ENCODE measurements at places on chromosomes 5 and 9.

GRCh38 chr5:62287237-62287636 is 18.8 kb upstream of the KIF2A start:
- DNase-seq, result no peak

DNA sequence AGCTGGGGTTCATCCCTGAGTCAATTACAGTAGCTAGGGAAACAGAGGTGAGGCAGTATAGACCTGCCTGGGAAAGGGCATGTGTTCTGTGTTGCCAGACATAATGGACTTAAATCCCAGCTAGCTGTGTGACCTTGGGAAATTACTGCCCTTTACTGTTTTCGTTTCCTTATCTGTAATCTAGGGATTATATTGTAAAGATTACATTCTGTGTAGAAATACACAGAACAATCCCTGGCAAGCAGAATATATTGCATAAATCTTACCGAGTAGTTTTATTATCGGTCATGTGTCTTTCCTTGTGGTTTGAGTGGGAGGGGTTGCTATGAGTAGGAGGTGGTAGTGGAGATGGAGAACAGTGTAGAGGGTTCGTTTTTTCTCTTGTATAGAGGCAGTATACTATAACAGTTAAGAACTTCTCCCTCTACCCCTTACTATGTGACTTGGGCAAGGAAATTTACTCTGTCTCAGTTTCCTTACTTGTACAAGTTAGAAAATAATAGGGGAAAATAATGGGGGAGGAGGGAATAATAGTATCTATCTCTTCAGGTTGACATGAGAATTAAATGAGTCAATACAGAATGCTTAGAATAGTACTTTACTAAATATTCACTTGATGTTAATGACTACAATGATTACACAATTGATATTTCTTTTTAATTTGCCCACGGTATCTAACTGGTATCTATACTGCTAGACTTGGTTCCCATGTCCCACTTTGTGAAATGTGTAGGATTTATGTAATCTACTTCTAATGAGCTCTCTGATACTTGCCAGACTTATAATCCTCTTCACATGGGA is 7.1 kb upstream of the DMXL1 start:
- DNase-seq, result no peak

- no peak for DNase-seq
Measured at GRCh38 chr5:87825583-87825982, 412.9 kb upstream of the CCNH start.

DNA sequence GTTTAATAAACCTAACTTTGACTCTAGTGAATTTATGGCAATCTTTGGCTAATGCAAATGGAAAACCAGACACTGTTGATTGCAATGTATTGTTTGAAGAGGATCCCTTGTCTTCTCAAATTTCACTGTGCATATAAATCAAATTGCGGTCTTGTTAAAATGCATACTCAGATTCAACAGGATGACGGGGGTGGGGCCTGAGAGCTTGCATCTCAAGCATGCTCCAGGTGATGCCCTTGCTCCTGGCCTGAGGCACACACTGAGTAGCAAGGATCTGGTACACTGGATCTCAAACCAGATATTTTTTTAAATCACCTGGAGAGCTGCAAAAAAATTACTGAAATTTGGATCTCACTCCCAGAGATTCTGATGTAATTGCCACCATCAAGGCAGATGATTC is 463.7 kb downstream of the DNAH5 start:
- DNase-seq, result no peak

DNA sequence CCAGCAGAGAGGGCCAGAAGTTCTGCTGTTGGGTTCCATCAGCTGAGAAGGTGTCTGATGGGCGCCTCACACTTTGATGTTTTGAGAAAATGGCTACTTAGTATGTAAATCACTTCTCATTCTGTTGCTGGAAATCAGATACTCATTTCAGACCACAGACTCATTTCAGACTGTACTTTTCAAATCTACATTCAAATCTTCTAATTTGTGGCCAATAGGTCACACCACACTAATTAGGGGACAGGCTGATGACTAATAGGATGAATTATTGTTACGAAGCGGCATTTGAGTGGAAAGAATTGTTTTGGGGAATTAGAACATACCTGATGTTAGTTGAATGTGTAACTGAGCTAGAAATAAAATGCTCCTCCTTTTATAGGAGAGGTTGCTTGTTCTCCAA is 13.2 kb downstream of the MTAP start:
- no peak for DNase-seq

DNA sequence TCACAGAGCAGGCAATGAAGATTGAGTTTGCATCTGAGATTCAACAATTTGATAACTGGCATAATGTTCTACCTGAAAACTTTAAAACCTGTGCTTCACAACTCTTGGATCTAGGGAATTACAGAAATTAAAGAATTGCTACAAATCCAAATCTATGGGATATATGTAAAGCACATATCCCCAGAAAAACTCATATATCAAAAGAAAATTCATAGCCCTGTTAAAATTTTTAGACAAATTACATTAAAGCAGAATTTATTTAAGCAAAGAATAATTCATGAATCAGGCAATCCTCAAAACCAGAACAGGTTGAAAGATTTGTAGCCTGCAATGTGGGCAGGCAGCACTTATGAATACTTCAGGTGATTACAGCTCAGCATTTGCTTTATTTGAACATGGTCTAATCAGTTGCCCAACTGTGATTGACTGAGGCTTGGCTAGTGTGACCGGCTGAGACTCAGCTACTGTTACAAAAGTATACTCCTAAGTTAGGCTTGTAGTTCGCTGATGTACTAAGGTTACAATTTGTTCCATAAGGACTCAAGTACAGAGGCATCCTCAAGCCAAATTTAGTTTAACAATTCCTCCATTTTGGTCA is 10.3 kb upstream of the UBTD2 start:
- DNase-seq, result no peak

DNA sequence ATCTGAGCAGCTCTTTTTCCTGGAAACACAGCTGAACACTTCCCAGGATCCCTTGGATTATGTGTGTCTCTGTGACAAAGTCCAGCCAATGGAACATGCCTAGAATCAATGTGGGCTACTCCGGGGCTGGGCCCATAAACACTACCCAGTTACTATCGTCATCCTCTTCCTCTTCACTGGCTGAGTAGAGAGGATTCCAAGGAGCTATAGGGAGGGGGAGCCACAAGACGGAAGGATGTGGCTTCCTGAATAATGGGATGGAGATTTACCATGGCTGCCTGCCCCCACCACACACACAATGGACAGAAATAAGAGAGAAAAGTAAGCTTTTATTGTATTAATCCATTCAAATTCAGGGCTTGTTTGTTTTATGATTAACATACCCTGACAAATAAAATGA is 22.1 kb upstream of the TAS2R1 start:
- DNase-seq, result no peak

DNA sequence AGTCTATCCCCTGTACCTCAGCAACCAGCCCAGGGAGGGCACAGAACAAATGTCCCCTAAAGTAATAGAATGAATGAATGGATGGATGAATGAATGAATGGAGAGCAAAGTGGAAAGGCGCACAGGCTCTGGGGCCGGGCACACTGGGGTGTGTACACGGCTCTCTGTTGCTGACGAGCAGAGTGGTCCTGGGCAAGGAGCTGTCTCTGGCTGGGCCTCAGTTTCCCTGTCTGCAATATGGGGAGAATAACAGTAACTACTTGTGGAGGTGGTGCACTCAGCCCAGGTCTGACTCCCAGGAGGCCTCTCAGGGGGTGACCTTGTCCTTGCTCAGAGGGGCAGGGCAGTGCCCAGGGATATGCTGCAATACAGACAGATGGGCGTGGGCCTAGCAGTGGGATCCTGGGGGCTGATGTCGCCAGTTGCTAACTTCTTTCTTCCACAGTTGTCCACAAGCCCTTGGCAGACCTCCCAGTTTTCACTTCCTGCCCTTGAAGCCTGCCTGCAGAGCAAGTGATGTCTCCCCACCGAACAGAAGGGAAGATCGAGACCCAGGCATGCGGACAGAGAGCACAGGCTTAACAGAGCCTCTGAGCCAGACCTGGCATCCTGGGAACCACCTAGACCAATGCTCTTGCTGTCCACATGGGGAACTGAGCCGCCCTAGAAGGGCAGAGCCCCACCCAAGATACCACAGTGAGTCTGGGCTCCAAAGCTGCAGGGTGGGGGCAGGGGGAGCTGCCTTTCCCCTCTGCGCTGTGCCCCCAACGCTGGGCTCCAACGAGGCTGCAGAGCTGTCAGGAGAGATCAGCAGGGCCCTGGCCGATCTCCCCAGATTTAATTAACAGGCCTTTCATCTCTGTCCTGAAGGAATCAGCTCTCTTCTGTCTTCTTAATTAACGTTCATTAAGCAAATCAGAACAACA is 13.6 kb upstream of the LAMC3 start:
- no peak for DNase-seq

DNA sequence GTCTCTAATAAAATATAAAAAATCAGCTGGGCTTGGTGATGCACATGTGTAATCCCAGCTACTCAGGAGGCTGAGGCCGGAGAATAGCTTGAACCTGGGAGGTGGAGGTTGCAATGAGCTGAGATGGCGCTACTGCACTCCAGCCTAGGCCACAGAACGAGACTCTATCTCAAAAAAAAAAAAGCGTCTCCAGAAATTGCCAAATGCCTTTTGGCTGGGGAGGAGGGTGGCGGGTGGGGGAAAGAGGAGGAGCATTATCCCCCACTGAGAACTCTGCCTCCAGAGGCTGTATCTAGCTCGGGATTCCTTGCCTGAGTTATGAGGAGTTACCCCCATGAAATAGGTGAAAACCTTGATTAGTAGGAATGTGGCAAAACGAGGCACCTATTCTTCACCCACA is 4.8 kb downstream of the ROPN1L start:
- DNase-seq, result no peak

GRCh38 chr9:104780796-104781395 is 17.0 kb downstream of the NIPSNAP3B start:
- no peak for DNase-seq
